ENCODE measurements at places on chromosomes 7 and 10. TPM values are rescaled to one million over a fixed set of nuclear protein-coding genes. Genes with fewer than 3 reads are reported as not detected.
A peak's percentile ranks its signal among the peaks of the same experiment; 100 is the strongest.

GRCh38 chr10:62433181-62433692, 59.1 kb downstream of the ZNF365 start:
- H3K4me1 ChIP-seq: no peaks in the 10 kb centered on the region
- H3K4me3 ChIP-seq: no peak overlapping the region
- no peak overlapping the region for H3K27ac ChIP-seq
- H3K27me3 ChIP-seq: no peaks in the 10 kb centered on the region

DNA sequence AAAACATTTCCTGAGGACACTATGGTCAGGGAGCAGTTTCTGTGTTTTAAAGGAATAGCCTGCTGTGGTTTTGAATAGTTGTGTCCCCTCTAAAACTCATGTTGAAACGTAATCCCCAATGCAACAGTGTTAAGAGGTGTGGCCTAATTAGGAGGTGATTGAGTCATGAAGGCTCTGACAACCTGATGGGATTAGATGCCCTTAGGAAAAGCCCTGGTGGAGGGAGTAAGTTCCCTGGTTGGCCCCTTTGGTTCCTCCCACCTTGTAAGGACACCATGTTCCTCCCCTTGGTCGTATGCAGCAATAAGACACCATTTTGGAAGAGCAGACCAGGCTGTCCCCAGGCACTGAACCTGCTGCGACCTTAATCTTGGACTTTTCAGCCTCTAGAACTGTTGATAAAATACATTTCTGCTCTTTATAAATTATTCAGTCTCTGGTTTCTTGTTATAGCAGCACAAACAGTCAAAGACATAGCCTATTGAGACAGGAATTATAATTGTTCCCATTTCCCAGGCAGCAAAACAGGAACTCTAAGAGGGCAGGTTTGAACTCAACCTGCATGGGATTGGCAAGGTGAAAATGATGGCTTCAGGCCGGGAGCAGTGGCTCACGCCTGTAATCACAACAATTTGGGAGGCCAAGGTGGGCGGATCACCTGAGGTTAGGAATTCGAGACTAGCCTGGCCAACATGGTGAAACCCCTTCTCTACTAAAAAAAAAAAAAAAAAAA, 20.5 kb upstream of the TNS3 start:
- no peak for DNase-seq
- H3K27ac ChIP-seq: no peak overlapping the region
- no peaks in the 10 kb centered on the region for H3K27me3 ChIP-seq
- peaks cover 44% of the 10 kb centered on the region for H3K4me1 ChIP-seq
- no peak overlapping the region for H3K4me3 ChIP-seq
- no peaks in the 10 kb centered on the region for H3K36me3 ChIP-seq

DNA sequence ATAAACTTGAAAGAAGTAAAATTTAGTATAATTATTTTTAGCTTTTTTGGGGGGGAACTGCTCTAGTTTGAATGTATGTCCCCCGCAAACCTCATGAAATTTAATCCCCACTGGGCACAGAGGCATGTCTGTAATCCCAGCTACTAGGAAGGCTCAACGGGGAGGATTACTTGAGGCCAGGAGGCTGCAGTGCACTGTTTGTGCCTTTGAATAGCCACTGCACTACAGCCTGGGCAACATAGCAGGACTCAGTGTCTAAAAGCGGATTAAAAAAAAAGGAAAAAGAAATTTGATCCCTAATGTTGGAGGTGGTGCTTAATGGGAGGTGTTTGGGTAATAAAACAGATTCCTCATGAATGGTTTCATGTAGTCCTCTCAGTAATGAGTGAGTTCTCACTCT, 43.1 kb upstream of the PHF14 start:
- peaks cover 12% of the 10 kb centered on the region for H3K4me1 ChIP-seq
- no peak overlapping the region for H3K4me3 ChIP-seq
- peaks cover 44% of the 10 kb centered on the region for H3K36me3 ChIP-seq
- DNase-seq: no peak
- no peak overlapping the region for H3K27ac ChIP-seq

GRCh38 chr10:101723176-101723575, 28.2 kb upstream of the FBXW4 start:
- no peaks in the 10 kb centered on the region for H3K4me1 ChIP-seq
- DNase-seq: no peak
- no peak overlapping the region for H3K4me3 ChIP-seq
- no peaks in the 10 kb centered on the region for H3K27me3 ChIP-seq
- H3K27ac ChIP-seq: no peak overlapping the region

DNA sequence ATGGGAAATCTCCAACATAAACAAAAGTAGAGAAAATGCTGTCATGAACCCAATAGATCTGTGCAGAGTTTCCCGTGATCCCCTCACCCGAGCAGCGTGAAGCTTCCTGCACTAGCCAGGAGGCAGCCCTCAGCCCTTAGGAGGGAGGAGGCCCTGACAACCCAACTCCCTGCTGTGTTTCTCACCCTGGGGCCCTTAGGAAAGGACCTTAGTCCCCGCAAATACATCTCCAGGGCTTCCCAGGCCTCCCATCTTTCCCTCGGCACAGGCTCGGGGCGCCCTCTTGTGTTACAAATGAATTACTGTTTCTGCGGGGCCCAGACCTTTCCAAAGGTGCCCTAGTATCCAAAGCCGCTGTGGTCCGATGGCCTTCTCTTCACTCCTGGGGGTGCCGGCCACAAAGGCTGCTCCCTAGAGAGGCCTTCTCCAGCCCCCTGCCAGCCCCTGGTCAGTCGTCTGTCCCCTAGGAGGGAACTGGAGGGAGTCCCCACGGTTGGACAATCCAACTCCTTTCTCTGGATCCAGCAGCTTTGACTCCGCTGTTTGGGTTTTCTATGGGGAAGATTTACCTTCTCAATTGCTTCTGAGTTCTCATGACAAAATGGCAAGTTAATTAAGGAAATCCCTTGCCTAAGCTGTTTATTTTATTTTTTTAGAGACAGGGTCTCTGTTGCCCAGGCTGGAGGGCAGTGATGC, 49.9 kb upstream of the SH2B2 start:
- no peak overlapping the region for H3K4me3 ChIP-seq
- H3K27ac ChIP-seq: no peak overlapping the region
- no peak for DNase-seq
- peaks cover 77% of the 10 kb centered on the region for H3K36me3 ChIP-seq

- DNase-seq: peak; percentile 58
- no peaks in the 10 kb centered on the region for H3K36me3 ChIP-seq
- H3K4me1 ChIP-seq: peaks cover 23% of the 10 kb centered on the region
- peak overlapping the region; percentile 67 for H3K4me3 ChIP-seq
- H3K27me3 ChIP-seq: no peaks in the 10 kb centered on the region
These were observed 1.5 kb upstream of the LRRC4 start for GRCh38 chr7:128032605-128033235.

DNA sequence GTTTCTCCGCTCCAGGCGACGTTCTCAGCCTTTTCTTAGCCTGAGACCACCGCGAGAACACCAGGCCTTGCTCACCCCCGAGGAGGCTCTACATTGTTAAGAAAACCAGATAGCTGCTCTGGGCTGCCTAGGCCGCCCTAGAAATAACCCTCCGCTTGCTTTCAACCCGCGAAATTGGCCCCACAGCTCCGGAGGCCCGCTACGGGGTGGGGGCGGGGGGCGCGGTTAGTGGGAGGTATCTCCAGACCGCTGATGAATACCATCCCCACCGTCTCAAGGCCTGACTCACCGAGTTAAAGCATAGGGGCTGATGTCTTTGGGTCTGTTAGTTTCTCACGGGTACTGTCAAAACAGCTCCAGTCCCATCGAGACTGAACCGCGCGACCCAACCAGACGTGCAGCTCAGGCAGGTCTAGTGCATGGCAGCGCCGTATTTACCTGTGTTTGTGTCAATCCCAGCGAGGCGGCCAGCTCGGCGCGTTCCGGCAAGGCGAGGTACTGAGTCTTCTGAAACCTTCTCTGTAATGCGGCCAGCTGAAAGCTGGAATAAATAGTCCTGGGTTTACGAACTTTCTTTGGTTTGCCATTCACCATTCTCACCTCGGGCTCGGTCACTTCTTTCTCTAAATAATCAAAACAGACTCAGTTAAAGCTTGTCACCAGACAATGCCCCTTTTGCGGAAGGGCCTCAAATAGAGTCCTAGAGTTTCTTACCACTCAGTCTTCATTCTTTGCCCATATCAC, 2.7 kb downstream of the DLX5 start:
- DNase-seq: no peak
- H3K4me1 ChIP-seq: peaks cover 25% of the 10 kb centered on the region
- no peak overlapping the region for H3K4me3 ChIP-seq
- no peaks in the 10 kb centered on the region for H3K36me3 ChIP-seq
- peaks cover 97% of the 10 kb centered on the region for H3K27me3 ChIP-seq

GRCh38 chr7:831596-832166, 595 bp upstream of the SUN1 start:
- H3K4me1 ChIP-seq: peaks cover 61% of the 10 kb centered on the region
- no peaks in the 10 kb centered on the region for H3K27me3 ChIP-seq
- DNase-seq: no peak
- H3K4me3 ChIP-seq: peak overlapping the region; percentile 7
- H3K36me3 ChIP-seq: peaks cover 9% of the 10 kb centered on the region
- peak overlapping the region; percentile 86 for H3K27ac ChIP-seq

DNA sequence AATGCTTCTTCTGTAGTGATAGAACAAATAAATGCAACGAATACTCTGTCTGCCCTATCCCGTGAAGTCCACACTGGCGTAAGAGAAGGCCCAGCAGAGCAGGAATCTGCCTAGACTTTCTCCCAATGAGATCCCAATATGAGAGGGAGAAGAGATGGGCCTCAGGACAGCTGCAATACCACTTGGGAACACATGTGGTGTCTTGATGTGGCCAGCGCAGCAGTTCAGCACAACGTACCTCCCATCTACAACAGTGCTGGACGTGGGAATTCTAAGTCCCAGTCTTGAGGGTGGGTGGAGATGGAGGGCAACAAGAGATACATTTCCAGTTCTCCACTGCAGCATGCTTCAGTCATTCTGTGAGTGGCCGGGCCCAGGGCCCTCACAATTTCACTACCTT, 45.8 kb downstream of the FIGNL1 start:
- H3K27me3 ChIP-seq: peaks cover 22% of the 10 kb centered on the region
- H3K4me3 ChIP-seq: no peak overlapping the region
- H3K4me1 ChIP-seq: no peaks in the 10 kb centered on the region
- H3K36me3 ChIP-seq: peaks cover 17% of the 10 kb centered on the region
- no peak for DNase-seq
- no peak overlapping the region for H3K27ac ChIP-seq

- H3K27me3 ChIP-seq: peaks cover 3% of the 10 kb centered on the region
- no peak for DNase-seq
- no peaks in the 10 kb centered on the region for H3K36me3 ChIP-seq
- no peaks in the 10 kb centered on the region for H3K4me1 ChIP-seq
- H3K27ac ChIP-seq: no peak overlapping the region
- no peak overlapping the region for H3K4me3 ChIP-seq
These were observed 14.2 kb upstream of the HPS1 start for GRCh38 chr10:98460837-98461499.

GRCh38 chr10:93758891-93759410, 1.2 kb downstream of the LGI1 start:
- H3K27me3 ChIP-seq: no peaks in the 10 kb centered on the region
- no peaks in the 10 kb centered on the region for H3K36me3 ChIP-seq
- no peak for DNase-seq
- H3K4me3 ChIP-seq: no peak overlapping the region

GRCh38 chr7:126686474-126686873, 566.3 kb downstream of the GRM8 start:
- no peaks in the 10 kb centered on the region for H3K36me3 ChIP-seq
- no peaks in the 10 kb centered on the region for H3K4me1 ChIP-seq
- H3K27ac ChIP-seq: no peak overlapping the region
- no peak overlapping the region for H3K4me3 ChIP-seq
- no peaks in the 10 kb centered on the region for H3K27me3 ChIP-seq

GRCh38 chr7:40697653-40698052, 562.8 kb downstream of the SUGCT start:
- H3K27me3 ChIP-seq: no peaks in the 10 kb centered on the region
- no peak overlapping the region for H3K4me3 ChIP-seq
- H3K4me1 ChIP-seq: no peaks in the 10 kb centered on the region
- no peak for DNase-seq
- no peak overlapping the region for H3K27ac ChIP-seq
- no peaks in the 10 kb centered on the region for H3K36me3 ChIP-seq

GRCh38 chr7:40306025-40306424, 171.2 kb downstream of the SUGCT start:
- no peaks in the 10 kb centered on the region for H3K36me3 ChIP-seq
- DNase-seq: no peak
- no peak overlapping the region for H3K4me3 ChIP-seq
- no peaks in the 10 kb centered on the region for H3K27me3 ChIP-seq
- H3K27ac ChIP-seq: no peak overlapping the region

DNA sequence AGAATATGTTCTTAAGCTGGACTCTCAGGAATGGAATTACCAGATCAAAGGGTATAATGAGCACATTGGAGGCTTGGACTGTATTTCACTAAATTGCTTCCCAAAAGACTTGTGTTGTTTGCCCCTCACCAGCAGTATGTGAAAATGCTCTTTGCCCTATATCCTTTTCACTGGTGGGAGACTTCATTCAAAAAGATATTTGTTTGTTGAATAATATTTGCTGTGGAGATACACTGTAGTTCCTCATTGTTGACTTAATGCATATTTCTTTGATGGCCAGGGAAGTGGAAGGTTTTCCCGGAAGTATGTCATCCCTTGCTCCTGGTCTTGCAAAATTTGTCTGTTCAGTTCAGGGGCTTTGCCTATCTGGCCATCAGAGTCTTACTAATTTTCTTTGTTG, 19.4 kb downstream of the GSTO2 start:
- H3K36me3 ChIP-seq: no peaks in the 10 kb centered on the region
- H3K27ac ChIP-seq: no peak overlapping the region
- no peaks in the 10 kb centered on the region for H3K27me3 ChIP-seq
- no peak overlapping the region for H3K4me3 ChIP-seq
- no peaks in the 10 kb centered on the region for H3K4me1 ChIP-seq
- DNase-seq: no peak

GRCh38 chr7:88429382-88429781, 122.7 kb upstream of the STEAP4 start:
- H3K4me3 ChIP-seq: no peak overlapping the region
- H3K27ac ChIP-seq: no peak overlapping the region
- H3K36me3 ChIP-seq: no peaks in the 10 kb centered on the region
- no peak for DNase-seq
- H3K27me3 ChIP-seq: no peaks in the 10 kb centered on the region

The ELMO1 gene
- total RNA-seq: 60.1 TPM

The ERVW-1 gene
- not detected for total RNA-seq

The OIT3 gene
- 0.18 TPM for total RNA-seq

The NKX1-2 gene
- total RNA-seq: not detected

The GPR26 gene
- total RNA-seq: not detected

All from lower lobe of right lung (tissue), 2 donors.